ENCODE measurements at places on chromosomes 7 and 10.

- DNase-seq, result no peak
These were observed 1.3 kb upstream of the RASSF4 start for GRCh38 chr10:44958196-44958897.

GRCh38 chr10:77548157-77548556 lies 89.5 kb downstream of the KCNMA1 start:
- no peak for DNase-seq

- DNase-seq, result no peak
These were observed 55.8 kb downstream of the RASGEF1A start for GRCh38 chr10:43211030-43211429.

DNA sequence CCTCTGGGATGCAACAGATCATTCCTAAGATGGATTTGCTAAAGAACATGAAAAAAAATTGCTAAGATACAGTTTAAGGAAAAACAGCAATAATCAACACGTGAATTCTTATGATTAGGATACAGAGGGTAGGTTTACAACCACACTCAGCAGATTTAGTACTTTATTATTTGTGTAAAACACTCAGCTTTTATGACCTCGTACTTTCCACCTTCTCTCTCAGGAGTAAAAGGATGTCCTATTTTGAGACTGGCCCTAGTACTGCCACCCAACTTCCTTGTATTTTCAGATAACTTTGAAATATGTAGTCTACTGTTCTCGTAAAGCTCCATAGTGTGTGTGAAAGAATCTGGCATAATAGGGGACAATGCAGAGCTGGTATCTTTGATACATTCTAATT lies 186.1 kb downstream of the ARL4A start:
- DNase-seq, result no peak

DNA sequence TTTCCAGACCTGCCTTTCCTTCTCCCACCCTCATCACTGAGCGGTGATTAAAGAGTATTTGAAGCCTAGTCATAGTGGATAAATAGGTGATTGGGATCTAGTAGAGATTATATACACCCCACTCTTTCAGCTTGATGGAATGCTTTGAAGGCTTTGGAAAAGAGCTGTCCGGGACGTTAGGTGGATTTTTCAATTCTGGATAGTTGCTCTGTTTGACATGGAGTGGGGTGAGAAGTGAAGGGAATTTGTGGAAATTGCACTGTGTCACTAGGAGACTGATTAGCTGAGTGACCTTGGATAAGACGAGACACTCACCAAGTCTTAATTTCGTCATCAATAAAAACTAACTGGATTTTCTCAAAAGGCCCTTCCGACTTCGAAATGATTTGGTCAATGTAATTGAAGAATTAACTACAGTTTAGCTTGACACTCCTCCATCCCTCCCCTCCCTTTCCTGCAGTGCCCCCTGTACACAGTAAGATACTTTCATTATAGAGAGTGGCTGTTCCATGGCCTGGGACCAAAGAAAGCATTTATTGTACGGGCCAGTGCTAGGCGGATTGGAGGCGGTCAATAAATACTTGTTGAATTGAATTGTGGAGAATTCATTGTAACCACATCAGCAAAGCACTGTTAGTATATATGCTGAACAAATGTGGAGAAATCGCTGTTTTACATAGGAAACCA lies 962 bp downstream of the ZKSCAN1 start:
- no peak for DNase-seq

DNA sequence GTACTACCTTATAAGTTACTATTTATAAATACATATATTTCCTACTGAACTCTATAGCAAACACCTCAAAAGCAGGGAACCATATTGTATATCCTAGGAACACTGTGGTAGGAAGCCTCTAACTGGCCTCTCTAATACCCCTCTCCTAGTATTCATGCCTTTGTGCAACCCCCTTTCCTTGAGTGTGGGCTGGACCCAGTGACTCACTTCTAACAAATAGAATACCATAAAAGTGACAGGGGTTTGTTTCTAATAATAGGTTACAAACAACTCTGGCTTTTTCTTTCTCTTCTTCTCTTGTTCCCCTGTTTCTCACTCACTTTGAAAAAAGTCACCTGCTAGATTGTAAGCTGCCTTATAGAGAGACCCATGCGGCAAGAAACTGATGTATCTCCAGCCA lies 51.6 kb upstream of the MACC1 start:
- no peak for DNase-seq

GRCh38 chr7:916291-916941 lies 38.1 kb downstream of the ADAP1 start:
- DNase-seq, result no peak

DNA sequence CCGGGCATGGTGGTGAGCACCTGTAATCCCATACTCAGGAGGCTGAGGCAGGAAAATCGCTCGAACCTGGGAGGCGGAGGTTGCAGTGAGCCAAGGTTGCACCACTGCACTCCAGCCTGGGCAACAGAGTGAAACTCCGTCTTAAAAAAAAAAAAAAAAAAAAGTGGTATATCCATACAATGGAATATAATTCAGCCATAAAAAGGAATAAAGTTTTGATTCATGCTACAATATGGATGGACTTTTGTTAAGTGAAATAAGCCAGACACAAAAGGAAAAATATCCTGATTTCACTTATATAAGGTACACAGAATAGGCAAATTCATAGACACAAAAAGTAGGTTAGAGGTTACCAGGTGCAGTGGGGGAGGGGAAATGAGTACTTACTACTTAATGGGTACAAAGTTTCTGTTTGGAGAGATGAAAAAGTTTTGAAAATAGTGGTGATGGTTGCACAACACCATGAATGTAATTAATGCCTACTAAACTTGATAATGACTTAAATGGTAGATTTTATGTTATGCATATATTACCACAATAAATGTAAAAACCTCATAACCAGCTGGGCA lies 53.9 kb downstream of the FGFR2 start:
- no peak for DNase-seq

GRCh38 chr7:45055016-45055415 lies 33.8 kb downstream of the NACAD start:
- DNase-seq, result no peak

- peak; percentile 60 for DNase-seq
These were observed 40.1 kb downstream of the HHEX start for GRCh38 chr10:92729886-92730285.

DNA sequence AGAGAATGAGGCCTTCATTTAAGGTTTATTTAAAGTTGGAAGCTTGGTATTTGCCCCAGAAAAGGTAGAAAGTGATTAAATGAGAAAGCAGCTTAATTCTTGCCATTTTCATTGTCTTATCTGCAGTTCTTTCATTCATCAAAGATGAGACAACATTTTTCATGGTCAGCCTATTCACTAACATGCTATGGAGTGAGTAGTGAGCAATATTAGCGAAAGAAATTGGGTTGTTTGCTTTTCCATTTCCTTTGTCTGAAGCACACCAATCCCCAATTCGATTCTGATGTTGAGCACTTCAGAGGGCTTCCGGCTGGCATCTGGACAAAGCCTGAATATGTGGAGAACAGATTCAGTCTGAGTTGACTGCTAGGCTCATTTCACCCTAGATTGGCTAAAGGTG lies 317.2 kb downstream of the BBS9 start:
- DNase-seq, result no peak

DNA sequence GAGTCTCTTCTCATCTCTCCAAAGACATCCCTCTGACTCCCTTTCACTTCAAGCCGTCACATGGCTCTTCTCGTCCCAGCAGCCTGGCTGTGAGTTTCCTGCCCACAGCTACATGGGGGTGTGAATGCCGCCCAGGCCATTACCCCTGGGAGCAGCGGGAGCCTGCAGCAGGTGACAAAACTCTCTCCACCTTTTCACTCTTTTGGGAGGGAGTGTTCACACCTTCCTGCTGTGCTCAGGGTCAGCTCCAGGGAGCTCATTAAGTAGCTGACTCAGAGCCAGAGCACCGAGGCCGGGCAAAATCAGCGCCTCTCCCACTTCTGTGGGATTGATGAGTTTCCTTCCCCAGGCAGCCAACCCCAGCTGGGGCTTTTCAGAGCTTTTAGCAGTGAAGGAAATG lies 271.3 kb downstream of the TYW1 start:
- DNase-seq, result no peak

DNA sequence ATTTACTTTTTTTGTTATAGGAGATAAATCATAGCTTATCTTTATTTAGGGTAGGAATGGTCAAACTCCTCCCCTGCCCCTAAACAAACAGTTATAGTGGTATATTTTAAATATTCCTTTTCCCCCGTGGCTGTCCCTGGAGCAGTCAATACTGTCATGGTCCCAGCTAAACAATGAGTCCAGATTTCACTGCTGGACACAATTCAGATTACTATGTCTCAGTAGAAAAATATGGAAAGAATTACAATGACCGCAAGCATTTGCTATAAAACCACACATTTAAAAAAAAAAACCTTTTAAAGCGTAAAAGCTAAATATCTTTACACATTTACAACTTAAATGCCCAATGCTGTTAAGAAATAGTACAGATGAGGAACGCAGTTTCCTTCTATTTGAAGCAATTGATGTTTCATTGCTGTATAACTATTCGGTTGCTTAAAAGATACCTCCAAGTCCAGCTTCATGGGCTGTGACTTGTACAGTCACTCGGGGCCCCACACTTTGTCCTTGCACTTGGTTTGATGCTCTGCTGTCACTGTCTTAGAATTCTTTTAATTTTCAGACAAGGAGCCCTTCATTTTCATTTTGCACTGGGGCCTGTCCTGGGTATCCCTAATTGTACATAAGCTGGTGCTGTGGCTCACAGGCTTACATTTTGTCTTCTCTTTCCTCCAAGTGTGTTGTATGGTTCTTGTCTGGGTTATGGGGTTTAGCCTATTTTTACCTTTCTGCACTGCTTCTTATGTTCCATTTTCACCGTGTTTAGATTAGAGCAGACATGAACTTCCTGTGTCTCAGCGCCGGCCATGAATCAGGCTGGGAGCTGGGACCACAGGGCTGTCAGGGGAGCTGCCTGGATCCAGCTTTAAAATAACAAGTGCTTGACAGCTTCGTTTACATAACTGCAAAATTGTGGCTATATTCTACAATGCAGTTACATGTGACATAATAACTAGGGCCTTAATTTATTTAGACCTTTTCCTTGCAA lies 530.2 kb upstream of the FZD8 start:
- no peak for DNase-seq

- no peak for DNase-seq
These were observed 257.6 kb downstream of the MAD1L1 start for GRCh38 chr7:1975179-1975578.

DNA sequence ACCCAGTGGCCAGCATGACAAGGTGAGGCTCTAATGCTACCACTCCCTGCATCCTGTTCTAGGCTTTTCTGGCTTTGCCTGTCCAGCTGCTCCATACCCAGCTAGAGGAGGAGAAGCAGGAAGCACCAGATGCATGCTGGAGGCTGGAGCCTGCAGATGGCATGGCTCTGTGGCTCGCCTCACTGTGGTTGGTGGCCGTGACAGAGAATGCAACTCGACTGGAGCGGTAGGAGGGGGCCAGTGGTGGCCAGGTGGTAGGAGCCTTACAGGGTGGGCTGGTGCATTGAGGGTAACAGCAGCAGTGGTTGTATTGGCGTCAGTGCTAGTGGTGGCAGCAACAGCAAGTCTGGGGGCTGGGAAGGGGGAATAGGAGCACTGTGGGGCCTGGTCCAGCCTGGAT lies 128.6 kb downstream of the ZNF248 start:
- DNase-seq, result no peak

- DNase-seq, result no peak
These were observed 101.6 kb downstream of the XPNPEP1 start for GRCh38 chr10:109821672-109822071.

GRCh38 chr7:151178831-151179230 lies 8.2 kb downstream of the ASB10 start:
- DNase-seq, result no peak

DNA sequence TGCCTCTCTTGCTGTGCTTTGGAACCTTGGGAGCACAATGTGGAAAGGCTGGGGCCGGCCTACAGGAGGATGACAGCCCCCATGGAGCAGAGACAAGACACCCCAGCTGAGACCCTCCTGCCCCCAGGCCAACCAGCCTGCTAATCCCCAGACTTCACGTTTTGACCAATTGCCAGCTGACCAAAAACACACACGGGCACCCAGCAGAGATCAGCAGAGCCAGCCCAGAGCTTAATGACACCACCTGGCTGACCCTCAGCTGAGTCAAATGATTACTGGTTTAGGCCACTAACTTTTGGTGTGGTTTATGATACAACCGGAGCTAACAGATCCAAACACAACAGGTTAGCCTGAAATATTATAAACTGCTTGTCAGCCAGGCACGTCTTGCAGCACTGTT lies 111.2 kb upstream of the KIF5B start:
- DNase-seq, result no peak

GRCh38 chr10:4033341-4033896 lies 248.4 kb upstream of the KLF6 start:
- peak; percentile 48 for DNase-seq

- DNase-seq, result no peak
These were observed 12.0 kb downstream of the PNLIPRP2 start for GRCh38 chr10:116632596-116633215.

DNA sequence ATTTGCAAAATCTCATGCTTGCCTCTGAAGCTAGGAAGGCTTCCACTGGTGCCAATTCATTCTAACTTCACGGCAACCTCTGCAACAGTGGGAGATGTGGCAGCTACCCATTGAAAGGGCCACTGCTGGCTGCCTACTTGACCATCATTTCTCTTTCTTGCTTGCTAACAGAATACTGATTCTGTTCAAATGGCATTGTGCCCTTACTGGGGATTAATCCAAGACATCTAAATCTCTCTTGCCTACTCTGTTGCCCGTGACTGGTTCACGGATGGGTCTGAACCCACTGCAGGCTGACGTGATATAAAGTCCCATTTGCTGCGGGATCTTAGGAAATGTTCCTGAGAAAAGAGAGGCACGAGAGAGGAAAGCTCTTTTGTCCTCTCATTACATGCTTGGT lies 51.3 kb upstream of the GSDME start:
- no peak for DNase-seq

DNA sequence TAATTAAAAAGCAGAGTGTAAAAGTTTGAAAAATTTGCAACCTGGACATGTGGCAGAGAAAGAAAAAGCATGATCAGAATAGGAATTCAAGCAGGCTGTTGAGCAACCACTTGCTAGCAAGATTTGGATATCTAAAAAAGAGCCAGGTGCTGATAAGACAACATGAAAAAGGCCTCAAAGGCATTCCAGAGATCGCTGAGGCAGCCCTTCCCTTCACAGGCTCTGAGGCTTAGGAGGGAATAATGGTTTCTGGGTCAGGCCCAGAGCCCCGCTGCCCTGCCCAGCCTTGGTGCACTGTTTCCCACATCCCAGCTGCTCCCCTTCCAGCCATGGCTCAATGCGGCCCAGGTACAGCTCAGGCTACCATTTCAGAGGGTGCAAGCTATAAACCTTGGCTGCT lies 64.1 kb upstream of the EEPD1 start:
- DNase-seq, result no peak

DNA sequence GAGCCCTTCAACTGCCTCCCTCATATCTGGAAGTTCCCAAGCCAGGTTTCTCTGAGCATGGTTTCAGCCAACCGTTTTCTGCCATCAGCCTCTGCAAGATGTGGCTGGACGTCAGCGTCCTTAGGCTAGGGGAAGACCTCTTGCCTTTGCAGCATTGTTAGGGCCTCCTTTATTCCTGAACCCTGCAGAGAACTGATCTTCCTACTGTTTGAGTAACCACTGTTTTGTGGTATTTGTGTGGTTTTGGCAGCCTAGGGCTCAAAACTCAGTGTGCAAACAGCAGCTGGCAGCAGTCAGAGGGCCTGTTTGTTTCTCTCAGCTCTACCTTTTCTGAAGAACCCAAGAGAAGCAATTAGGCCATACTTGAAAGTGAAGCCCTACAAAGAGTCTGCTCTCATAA lies 83.4 kb upstream of the SEMA3E start:
- no peak for DNase-seq

Measured in GM06990 (cell line).